Retina (tissue), 1 donor: ENCODE measurements at places on chromosomes 7 and 10.

DNA sequence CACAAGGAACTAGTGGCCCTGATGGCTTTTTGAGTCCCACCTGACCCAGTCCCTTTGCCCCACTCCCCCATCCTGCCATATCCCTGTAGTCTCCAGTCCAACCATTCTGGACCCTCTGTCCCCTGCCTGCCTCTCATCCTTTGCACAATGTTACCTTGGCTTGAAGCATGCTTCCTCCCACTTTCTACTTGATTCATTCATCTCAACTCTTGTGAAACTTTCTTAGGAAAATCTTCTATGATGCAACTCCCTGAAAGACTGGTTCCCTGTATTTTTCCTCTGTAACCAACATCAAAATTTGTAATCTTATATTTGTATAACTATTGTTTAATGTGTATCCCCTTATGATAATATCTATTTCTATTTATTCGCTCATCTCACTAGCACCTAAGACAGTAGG, 151.5 kb downstream of the LRRTM3 start:
- DNase-seq = no peak

- DNase-seq = no peak
Measured at GRCh38 chr7:84508606-84509005, 314.0 kb upstream of the SEMA3A start.

GRCh38 chr10:107451047-107451446, 286.5 kb upstream of the SORCS1 start:
- DNase-seq = no peak

GRCh38 chr10:111974325-111974724, 209.2 kb downstream of the GPAM start:
- no peak for DNase-seq

DNA sequence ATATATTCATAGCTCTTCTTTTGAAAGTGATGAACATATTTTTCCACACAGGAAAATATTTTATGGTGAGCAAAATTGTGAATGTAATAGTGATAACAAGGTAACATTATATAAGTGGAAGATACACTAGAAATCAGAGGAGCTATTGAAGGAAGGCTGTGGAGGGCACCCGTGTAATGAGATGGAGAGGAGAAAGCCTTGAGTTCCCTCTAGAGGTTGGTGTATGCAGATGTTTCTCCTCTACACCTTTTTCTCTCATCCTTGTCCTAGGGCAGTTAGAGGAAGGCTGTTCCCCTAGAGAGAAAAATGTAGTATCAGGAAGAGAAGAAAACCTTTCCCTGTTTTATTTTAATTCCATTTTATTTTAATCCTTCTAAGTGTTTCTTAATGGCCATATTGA, 54.6 kb upstream of the NRG3 start:
- DNase-seq = no peak

- DNase-seq = no peak
Measured at GRCh38 chr7:4815121-4815520, 39.7 kb downstream of the AP5Z1 start.

- DNase-seq = no peak
Measured at GRCh38 chr7:87543623-87544022, 57.1 kb downstream of the ABCB1 start.

DNA sequence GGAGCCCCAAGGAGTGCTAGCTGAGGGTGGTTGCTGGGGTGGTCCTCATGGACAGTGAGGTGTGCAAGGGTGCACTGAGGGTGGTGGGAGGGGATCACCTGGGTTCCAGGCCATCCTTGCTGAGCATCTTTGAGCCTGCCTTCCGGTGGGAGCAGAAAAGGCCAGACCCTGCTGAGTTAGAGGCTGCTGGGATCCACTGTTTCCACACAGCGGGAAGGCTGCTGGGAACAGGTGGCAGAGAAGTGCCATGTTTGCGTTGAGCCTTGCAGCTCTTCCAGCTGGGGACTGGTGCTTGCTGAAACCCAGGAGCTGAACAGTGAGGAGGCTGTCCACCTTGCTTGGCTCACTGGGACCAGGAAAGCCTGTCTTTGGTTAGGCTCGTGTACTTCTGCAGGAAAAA, 34.9 kb downstream of the PRF1 start:
- no peak for DNase-seq
